Kidney (tissue), 22 donors: ENCODE measurements at places on chromosomes 12 and 14. TPM values are rescaled to one million over a fixed set of nuclear protein-coding genes. Genes with fewer than 3 reads are reported as not detected.

- H3K36me3 ChIP-seq: no peaks in the 10 kb centered on the region
- no peaks in the 10 kb centered on the region for H3K27me3 ChIP-seq
- no peak for DNase-seq
- H3K4me3 ChIP-seq: no peak overlapping the region
These were observed 68.0 kb downstream of the RASSF3 start for GRCh38 chr12:64678248-64678647.

GRCh38 chr14:90624732-90625400 lies 191.4 kb downstream of the TTC7B start:
- H3K4me3 ChIP-seq: no peak overlapping the region
- peaks cover 7% of the 10 kb centered on the region for H3K4me1 ChIP-seq
- DNase-seq: no peak
- H3K27me3 ChIP-seq: no peaks in the 10 kb centered on the region
- H3K36me3 ChIP-seq: no peaks in the 10 kb centered on the region

- H3K4me3 ChIP-seq: no peak overlapping the region
- no peaks in the 10 kb centered on the region for H3K27me3 ChIP-seq
- H3K27ac ChIP-seq: no peak overlapping the region
- H3K4me1 ChIP-seq: peaks cover 3% of the 10 kb centered on the region
- peaks cover 3% of the 10 kb centered on the region for H3K36me3 ChIP-seq
These were observed 1.2 kb upstream of the BMAL2 start for GRCh38 chr12:27331291-27331926.

DNA sequence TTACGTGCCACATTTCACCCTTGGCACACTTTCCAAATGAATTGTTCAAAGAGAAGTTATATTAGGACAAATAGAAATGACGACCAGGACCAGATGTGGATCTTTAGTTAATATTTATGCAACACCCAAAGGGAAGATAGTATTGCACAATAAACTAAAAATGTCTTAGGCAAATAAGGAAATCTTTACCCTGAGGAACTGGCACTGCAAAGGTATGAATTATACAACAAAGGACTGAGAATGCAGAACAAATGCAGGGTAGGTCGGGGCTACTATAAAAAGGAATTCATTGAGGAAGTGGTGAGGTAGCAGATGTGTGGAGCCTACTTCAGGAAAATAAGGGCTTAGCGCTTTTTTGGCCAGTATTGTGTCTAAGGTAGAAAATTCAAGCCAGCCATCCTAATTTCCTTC lies 3.9 kb upstream of the TMTC2 start:
- H3K4me3 ChIP-seq: no peak overlapping the region
- peaks cover 7% of the 10 kb centered on the region for H3K4me1 ChIP-seq
- DNase-seq: no peak
- H3K27me3 ChIP-seq: no peaks in the 10 kb centered on the region
- H3K36me3 ChIP-seq: no peaks in the 10 kb centered on the region

GRCh38 chr14:38777401-38777800 lies 325.6 kb downstream of the SEC23A start:
- no peak overlapping the region for H3K27ac ChIP-seq
- H3K27me3 ChIP-seq: no peaks in the 10 kb centered on the region
- no peaks in the 10 kb centered on the region for H3K36me3 ChIP-seq
- no peak overlapping the region for H3K4me3 ChIP-seq

DNA sequence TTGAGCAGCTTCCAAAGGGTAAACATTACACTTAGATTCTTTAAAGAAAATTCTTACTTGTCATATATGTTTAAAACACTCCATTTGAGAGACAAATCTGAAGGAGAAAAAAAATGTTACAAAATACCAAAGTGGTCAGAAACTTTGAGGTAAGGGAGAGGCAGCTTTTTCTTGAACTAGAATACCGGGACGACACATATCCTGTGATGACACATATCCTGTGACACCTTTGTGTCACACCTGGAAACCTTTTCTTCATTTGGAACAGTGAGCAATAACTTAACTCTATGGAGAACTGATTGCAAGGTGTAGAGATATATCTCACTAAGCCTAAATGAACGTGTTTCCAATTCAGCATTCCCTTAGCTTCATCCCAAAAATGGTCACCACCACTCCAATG lies 4.6 kb upstream of the GRIN2B start:
- no peak overlapping the region for H3K27ac ChIP-seq
- no peak for DNase-seq
- no peaks in the 10 kb centered on the region for H3K36me3 ChIP-seq
- no peaks in the 10 kb centered on the region for H3K4me1 ChIP-seq

- no peak for DNase-seq
- H3K36me3 ChIP-seq: peaks cover 15% of the 10 kb centered on the region
- H3K4me1 ChIP-seq: no peaks in the 10 kb centered on the region
- no peak overlapping the region for H3K4me3 ChIP-seq
- no peak overlapping the region for H3K27ac ChIP-seq
- no peaks in the 10 kb centered on the region for H3K27me3 ChIP-seq
These were observed 82.6 kb downstream of the DUSP16 start for GRCh38 chr12:12480074-12480473.

GRCh38 chr12:1862973-1863372 lies 42.6 kb downstream of the LRTM2 start:
- no peak overlapping the region for H3K4me3 ChIP-seq
- no peaks in the 10 kb centered on the region for H3K27me3 ChIP-seq
- no peak overlapping the region for H3K27ac ChIP-seq

- H3K4me3 ChIP-seq: no peak overlapping the region
- H3K36me3 ChIP-seq: no peaks in the 10 kb centered on the region
- no peak overlapping the region for H3K27ac ChIP-seq
- H3K27me3 ChIP-seq: no peaks in the 10 kb centered on the region
- H3K4me1 ChIP-seq: no peaks in the 10 kb centered on the region
These were observed 40.9 kb downstream of the BEST3 start for GRCh38 chr12:69658203-69658602.

GRCh38 chr14:84112589-84112988 lies 1417.4 kb upstream of the FLRT2 start:
- H3K4me3 ChIP-seq: no peak overlapping the region
- DNase-seq: no peak
- no peak overlapping the region for H3K27ac ChIP-seq
- no peaks in the 10 kb centered on the region for H3K27me3 ChIP-seq
- no peaks in the 10 kb centered on the region for H3K36me3 ChIP-seq

DNA sequence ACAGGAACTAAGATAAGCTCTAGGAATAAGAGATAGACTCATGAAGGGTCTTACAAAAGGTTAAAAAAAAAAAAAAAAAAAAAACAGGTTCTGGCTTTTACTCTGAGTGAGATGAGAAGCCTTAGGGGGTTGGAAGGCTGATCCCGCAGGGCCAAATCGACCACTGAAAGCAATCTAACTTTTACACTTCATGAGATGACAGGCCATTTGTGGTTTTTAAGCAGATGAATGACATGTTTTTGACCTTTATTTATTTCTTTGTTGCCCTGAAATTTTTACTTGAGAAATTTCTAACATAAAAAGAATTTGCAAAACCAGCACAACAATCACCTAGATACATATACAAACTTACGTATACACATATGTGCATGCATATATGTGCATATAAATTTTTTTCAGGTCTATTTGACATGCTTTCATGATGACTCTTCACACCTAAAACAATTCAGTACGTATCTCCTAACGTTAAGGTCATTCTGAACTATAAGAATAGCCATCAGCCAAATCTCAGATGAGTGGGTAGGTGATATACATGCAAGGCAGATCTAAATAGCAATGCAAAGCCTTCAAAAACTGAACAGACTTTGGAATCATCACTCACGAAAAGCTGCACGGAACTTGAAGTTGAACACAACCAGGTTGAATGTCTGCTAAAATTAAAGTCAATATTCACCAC lies 87.0 kb downstream of the R3HDM2 start:
- H3K27ac ChIP-seq: no peak overlapping the region
- H3K27me3 ChIP-seq: no peaks in the 10 kb centered on the region
- no peaks in the 10 kb centered on the region for H3K36me3 ChIP-seq
- H3K4me1 ChIP-seq: peaks cover 5% of the 10 kb centered on the region
- no peak for DNase-seq
- H3K4me3 ChIP-seq: no peak overlapping the region

DNA sequence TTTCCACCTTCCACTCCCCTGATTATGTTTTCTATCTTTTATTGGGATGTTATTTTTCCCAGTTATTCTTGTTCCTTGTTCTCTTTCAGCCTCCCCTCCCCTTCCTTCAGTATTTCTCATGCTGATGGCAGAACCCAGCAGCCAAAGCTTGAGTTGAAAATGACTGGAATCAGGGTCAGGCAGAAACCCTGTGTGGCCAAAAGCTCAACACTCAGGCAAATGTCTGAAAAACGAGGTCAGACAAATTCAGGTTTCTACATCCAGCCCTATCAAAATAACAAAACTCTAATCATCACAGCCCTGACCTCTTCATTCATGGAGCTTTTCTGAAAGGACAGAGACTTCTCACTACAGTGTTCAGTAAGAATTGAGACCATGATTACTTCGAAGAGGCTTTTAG lies 134.6 kb downstream of the PTPRR start:
- no peaks in the 10 kb centered on the region for H3K27me3 ChIP-seq
- no peak overlapping the region for H3K4me3 ChIP-seq
- no peak for DNase-seq
- no peaks in the 10 kb centered on the region for H3K4me1 ChIP-seq
- no peaks in the 10 kb centered on the region for H3K36me3 ChIP-seq
- no peak overlapping the region for H3K27ac ChIP-seq

DNA sequence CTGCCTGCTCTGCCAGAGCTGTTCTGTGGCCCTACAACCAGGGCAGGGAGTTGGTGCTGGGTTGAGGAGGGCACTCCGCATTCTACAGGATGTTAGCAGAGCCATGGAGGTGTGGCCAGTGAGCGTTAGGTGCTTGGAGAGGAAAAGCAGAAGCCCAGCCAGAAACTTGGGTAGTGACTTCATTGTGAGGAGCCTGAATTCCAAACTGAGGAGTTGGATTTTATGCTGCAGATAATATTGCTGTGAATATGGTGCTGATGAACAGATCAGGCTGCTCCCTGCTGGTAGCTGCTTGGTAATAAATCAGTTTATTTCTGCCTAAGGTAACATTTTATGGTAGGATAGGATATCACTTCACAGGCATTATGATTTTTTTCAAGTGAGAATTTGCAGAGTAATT lies 7.1 kb upstream of the CCDC175 start:
- DNase-seq: no peak
- H3K4me1 ChIP-seq: no peaks in the 10 kb centered on the region
- H3K27ac ChIP-seq: no peak overlapping the region
- no peaks in the 10 kb centered on the region for H3K36me3 ChIP-seq
- H3K27me3 ChIP-seq: no peaks in the 10 kb centered on the region

DNA sequence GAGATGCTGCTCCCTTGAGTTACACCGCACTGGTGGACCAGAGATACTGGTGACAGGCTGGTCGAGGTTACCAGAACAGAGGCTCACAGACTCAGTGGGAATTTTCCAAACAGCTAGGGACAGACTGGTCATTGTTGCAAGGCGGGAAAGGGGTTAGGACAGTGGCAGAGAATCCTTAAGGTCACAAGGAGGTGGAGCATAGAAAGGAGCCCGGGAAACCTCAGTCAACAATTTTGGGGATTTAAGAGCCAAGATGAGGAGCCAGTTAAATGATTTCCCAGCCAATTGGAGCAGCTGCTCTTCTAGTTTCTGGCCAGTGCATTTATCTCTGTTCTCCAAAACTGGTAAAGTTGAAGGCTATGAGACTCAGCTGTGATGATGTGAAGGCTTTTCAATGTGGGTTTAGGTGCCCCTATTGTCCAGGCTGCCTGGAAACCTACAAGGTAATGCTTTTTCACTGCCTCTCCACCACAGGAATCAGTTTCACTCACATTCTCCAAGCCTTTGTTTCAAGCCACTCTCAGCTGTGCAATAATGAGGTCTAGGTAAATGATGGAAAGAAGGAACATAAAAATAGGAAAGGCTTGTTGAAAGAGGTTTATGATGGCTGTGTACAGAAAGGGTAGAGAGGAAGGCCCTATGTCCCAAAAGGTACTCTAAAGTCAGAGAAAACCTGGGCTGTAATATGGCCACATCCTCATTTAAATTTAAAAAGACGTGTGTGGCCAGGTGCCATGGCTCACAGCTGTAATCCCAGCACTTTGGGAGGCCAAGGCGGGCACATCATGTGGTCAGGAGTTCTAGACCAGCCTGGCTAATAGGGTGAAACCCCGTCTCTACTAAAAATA lies 7.0 kb upstream of the TNS2 start:
- no peak overlapping the region for H3K4me3 ChIP-seq
- peaks cover 27% of the 10 kb centered on the region for H3K4me1 ChIP-seq
- no peak overlapping the region for H3K27ac ChIP-seq
- peaks cover 4% of the 10 kb centered on the region for H3K36me3 ChIP-seq
- no peak for DNase-seq

DNA sequence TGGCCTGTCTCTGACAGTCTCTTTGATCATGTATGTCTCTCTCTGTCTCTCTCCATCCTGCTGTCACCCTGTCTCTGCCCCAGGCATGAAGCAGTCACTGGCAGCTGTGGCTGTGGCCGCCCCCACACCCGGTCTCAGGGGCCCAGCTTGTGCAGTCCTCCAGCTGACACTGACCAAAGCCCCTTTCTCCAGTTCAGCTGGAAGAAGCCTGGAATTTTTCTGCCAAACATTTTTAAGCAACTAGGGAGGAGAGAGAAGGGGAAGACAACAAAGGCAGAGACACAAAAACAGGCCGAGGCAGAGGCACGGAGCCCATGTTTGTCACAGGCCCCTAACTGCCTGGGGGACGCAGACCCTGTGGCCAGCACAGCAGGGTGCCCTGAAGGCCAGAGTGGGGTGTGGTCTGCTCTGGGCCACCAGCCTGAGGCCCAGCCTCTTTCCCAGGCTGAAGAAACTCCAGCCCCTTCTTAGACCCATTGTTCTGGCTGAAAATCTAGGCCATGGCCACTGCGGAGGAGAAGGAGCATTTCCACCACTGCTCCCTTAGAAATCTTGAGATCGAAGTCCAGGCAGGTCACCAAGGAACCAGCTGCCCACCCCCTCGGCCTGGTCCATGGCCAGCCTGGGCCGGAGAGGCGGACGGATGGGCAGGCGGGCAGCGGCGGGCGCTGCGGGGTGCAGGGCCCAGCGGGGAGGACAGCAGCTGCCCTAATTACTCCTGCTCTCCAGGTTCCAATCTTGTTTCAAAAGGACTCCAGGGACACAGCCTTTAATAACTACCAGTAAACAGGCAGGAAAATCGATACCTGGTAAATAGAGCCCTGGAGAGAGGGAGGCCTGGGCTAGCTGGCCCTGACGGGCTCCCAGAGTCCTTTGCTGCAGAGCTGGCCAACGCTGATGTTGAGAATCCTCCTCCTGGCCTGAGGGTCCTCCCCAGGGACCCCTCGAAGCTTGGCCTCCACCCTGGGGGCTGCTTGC lies 14.9 kb downstream of the DTX1 start:
- peaks cover 4% of the 10 kb centered on the region for H3K4me1 ChIP-seq
- no peak overlapping the region for H3K4me3 ChIP-seq
- peak; percentile 23 for DNase-seq
- no peaks in the 10 kb centered on the region for H3K27me3 ChIP-seq
- H3K27ac ChIP-seq: no peak overlapping the region

GRCh38 chr14:73889376-73889775 lies 2.7 kb downstream of the ZNF410 start:
- peaks cover 12% of the 10 kb centered on the region for H3K36me3 ChIP-seq
- no peak overlapping the region for H3K27ac ChIP-seq
- H3K27me3 ChIP-seq: no peaks in the 10 kb centered on the region
- H3K4me1 ChIP-seq: no peaks in the 10 kb centered on the region
- DNase-seq: no peak
- H3K4me3 ChIP-seq: no peak overlapping the region

The ASCL1 gene
- not detected for polyA plus RNA-seq

GRCh38 chr12:46227616-46228015 lies 41.2 kb downstream of the SLC38A1 start:
- no peak for DNase-seq
- H3K27ac ChIP-seq: no peak overlapping the region
- no peaks in the 10 kb centered on the region for H3K4me1 ChIP-seq
- H3K36me3 ChIP-seq: no peaks in the 10 kb centered on the region

The TBX3 gene
- 10.5 TPM for polyA plus RNA-seq
